Activated CD4-positive, alpha-beta T cell treated with anti-CD3 and anti-CD28 coated beads for 4 hours (primary cell): ENCODE measurements at places on chromosomes 11 and 22.

GRCh38 chr11:95512682-95513081 is 276.9 kb downstream of the FAM76B start:
- DNase-seq = no peak

DNA sequence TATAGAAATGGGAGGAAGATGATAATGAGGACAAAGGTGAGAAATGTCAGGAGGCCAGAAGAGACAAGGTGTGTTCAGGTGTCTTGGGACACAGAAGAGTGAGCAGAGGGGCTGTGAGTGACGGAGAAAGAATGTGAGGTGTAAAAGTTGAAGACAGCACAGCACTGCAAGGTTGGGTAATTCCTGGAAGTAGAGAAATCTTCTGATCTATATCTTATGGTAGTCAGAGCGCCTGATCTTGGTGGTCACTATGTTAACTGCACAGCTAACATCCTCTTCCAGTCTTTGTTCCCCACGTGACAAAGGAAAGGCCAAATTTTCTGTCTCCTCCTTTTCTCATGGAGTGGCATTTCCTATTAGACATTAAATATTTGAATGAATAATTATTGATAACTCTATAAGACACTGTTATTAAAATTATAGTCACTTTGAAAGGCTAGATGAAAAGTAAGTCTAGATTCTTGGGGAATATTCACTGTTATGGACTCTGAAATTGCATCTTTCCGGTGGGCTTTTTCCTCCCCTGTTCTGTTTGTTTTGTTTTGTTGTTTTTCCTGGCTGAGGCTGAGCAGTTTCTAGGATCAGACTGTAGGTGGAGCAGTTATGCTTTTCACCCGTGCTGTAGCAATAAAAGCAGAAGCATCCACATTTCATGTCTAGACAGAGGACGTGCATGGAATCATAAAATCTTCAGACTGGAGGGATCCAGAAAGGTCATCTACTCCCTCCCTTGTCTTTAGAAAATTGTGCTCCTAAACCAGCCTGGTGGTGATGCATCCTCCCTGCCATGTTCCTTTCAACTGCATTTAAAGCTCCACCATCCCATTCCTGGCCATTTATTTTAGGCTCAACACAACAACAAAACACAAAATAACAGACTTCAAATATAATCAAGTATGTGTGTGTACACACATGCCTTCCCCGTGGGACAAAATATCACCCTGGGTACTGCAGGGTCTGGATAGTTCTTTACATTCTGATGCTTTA is 26.6 kb downstream of the SC5D start:
- peak; percentile 25 for DNase-seq

GRCh38 chr11:128726458-128727139 is 32.7 kb downstream of the FLI1 start:
- DNase-seq = peak; percentile 31

DNA sequence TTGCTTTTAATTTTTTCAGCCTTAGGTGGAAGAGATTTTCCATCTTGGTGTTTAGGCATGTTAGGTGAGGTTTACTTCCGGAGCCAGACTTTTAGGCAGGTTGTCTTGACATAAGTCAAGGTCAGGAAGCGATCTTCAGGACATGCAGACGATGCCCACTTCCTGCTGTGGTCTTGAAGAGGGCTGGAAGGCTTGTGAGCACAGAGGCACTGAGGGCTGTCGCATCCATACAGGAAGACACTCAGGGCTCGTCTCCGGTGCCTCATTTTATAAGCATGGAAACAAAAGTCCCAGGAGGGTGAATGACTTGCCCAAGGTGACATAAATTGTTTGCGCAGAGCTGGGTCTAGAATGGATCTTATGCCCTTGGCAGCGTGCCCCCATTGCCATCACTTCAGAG is 30.8 kb downstream of the MARK2 start:
- DNase-seq = peak; percentile 38

GRCh38 chr11:20207781-20208621 is 47.7 kb upstream of the DBX1 start:
- no peak for DNase-seq

GRCh38 chr11:46238078-46238966 is 39.1 kb upstream of the CREB3L1 start:
- peak; percentile 62 for DNase-seq

GRCh38 chr11:11770921-11771486 is 70.8 kb upstream of the USP47 start:
- no peak for DNase-seq

DNA sequence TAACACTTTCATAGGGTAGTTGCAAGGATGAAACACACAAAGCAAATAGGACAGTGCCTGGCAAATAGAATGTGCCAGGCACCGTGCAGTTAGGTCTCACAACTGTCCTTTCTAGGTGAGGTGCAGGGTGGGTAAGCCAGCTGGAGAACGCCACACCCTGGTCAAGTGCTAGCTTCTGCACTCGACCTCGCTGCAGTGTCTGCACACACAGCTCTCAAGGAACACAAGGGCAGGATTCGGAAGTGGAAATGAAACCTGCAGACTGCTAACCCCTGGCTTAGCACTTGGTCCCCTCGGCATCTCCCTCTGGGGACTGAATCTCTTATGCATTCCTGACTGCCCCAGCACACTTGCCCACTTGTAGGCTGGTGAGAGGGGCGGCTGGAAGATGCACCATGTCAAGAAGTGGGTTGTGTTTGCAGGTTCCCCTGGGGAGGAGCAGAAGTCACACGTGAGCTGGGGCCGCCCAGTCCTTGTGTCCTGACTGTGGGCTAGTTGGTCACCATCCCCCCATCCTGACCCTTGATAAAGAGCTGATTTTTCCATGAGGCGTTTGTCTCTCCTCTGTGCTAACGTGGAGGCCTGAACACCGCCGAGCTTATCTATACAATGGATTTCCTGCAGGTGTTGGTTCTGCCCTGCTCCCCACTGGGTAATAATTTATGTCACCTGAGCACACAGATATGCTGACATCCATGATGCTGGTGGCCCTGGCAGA is 89.0 kb downstream of the MICAL2 start:
- DNase-seq = no peak

DNA sequence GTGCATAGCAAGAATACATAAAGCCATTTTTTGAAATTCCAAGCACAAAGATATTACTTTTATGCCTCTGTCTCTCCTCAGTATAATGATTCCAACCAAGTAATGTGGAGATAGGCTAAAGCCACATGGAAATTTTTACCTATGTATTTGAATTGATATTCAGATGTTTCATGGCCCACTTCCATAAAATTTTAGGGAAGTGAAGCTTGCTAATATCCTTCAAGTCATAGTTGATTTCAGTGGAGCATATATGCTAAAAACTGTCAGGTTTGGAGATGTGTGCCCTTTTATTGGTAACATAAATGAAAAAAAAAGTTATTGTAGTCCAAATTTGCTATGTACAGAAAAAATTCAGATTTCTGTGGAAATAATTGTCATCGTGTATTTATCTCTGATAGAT is 12.3 kb downstream of the MS4A4E start:
- no peak for DNase-seq

GRCh38 chr11:122202161-122202950 is 86.3 kb upstream of the BLID start:
- no peak for DNase-seq

GRCh38 chr11:108697872-108698473 is 33.1 kb downstream of the DDX10 start:
- DNase-seq = peak; percentile 6

DNA sequence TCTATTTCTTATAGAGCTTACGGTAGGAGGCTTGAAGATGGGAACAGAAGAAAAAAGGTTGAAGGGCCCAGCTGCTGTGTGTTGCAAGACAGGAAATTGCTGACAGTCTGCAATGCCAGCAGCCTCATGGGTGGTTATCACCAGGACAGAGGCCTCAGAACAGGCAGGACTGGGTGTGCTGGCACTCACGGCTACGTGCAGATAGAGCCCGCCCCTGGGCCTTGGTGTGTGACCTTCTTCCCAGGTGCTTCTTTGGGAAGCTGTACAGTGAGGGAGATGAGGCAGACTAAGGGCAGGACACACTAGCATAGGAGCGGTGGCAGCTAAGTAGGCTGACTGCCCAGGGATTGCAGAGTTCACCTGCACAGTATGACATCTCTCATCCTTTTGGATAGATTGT is 12.6 kb downstream of the PRAME start:
- DNase-seq = no peak

DNA sequence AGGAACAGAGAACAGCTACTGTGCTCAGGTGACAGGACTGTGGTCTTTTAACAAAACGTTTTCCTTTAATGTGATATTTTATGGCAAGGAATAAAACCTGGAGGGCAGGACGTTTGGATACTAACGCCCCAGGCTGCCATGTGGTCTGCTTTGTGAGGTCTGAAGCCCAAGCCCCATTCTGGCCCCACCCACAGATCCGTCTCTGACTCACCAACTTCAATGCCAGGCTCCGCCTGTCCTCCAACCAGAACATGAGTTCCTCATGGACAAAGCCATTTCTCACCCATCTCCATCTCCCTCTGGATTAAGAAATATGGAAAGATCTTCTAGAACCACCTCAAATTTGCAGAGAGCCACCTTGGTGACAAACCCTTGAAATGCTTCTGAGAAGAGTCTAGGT is 148.8 kb downstream of the CRYBB2 start:
- DNase-seq = no peak

DNA sequence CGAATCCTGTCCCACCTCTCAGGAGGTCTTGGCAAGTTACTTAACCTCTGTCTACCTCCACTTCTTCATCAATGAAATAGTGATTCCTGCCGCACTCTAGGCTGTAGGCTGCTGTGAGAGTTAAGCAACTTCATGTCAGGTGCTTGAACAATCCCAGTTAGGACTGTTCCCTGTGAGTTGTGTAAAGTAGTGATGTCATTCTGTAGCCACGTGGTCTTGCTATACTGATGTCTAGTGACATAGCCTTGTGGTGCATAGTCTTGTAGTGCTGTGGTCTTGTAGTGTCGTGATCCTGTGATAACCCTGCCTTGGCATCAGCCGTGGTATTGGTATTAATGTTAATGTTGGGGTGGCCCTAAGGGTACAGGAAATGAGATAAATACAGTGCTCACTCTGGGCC is 30.3 kb upstream of the PRR5 start:
- DNase-seq = no peak

- DNase-seq = no peak
Observed at GRCh38 chr11:93840180-93840579, 10.2 kb downstream of the VSTM5 start.

GRCh38 chr11:65476632-65477148 is 22.2 kb upstream of the MALAT1 start:
- DNase-seq = no peak

- no peak for DNase-seq
Observed at GRCh38 chr22:49186762-49187161, 640.9 kb downstream of the BRD1 start.

GRCh38 chr11:116314006-116314405 is 458.8 kb downstream of the BUD13 start:
- DNase-seq = no peak

GRCh38 chr11:32136657-32137056 is 45.8 kb downstream of the RCN1 start:
- DNase-seq = no peak
